ENCODE measurements at places on chromosomes 3 and 15.

DNA sequence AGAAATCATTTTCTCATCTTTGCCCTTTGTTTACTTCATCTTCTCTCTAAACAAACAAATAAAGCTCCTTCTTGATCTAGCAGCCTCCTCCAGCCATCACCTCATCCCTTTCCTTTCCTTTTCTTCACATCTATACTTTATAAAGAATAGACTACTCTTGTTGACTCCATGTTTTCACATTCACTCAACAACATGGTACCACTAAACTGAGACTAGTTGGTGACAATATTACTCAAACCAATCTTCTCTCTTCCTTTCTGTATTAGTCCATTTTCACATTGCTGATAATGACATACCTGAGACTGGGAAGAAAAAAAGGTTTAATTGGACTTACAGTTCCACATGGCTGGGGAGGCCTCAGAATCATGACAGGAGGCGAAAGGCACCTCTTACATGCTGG, 324.7 kb downstream of the SOX2 start:
- no peak for DNase-seq

- no peak for DNase-seq
These were observed 47.9 kb upstream of the ZSCAN2 start for GRCh38 chr15:84552896-84553295.

DNA sequence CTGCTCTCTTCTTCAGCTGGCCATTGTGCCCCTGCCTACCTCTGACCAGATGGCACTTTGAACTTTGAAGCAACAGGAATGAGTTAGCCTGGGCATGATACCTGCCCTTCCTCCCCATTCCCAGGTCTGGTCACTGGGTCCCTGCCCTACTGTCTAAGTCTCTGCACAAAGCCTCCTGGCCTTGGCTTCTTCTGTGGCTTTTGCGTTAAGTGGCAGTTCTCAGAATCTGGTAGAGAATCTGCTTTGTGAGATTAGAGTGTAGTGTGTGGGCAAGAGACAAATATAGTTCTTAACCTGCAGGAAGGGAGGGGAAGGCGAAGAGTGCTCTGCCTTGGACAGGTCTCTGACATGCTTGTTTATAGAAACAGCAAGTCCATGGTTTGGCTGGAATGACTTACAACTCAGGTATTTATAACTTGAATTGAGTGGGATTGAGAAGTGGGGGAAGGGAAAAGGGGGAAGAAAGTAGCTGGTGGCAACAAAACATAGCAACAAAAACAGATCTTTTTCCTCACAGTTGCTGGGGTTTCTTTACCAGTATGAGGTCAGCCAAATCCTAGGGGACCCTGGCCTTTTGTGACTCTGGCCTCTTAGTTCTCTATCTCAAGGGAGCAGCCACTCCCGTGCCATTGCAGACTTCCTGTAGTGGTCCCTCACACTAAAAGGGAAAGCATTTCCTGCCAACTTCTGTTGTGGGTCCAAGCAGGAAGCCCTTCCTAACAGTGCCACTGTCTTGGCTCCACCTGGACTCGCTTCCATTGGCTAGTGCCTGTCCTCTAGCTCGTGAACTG, 16.7 kb downstream of the MAPKBP1 start:
- DNase-seq: no peak

GRCh38 chr15:57820119-57820518, 113.6 kb downstream of the POLR2M start:
- no peak for DNase-seq

DNA sequence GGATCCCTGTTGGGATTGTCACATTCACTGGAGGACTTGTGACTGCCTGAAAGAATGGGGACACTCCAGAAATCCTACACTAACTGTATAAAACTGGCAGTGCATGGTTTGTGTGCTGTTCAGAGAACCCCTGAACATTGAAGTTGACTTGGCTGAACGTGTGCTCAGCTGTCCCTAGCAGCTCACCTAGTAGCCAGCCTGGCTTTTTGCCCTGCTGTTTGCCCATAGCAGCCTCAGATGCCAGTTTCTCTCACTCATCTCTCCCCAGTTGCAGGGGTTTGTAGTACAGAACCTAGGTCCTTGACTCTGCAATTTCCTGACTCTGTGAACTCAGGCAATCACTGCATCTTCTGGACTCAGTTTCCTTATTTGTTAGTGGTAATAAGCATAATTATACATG, 63.0 kb downstream of the KCNAB1 start:
- no peak for DNase-seq

GRCh38 chr15:94135486-94136147, 95.7 kb upstream of the MCTP2 start:
- DNase-seq: no peak

DNA sequence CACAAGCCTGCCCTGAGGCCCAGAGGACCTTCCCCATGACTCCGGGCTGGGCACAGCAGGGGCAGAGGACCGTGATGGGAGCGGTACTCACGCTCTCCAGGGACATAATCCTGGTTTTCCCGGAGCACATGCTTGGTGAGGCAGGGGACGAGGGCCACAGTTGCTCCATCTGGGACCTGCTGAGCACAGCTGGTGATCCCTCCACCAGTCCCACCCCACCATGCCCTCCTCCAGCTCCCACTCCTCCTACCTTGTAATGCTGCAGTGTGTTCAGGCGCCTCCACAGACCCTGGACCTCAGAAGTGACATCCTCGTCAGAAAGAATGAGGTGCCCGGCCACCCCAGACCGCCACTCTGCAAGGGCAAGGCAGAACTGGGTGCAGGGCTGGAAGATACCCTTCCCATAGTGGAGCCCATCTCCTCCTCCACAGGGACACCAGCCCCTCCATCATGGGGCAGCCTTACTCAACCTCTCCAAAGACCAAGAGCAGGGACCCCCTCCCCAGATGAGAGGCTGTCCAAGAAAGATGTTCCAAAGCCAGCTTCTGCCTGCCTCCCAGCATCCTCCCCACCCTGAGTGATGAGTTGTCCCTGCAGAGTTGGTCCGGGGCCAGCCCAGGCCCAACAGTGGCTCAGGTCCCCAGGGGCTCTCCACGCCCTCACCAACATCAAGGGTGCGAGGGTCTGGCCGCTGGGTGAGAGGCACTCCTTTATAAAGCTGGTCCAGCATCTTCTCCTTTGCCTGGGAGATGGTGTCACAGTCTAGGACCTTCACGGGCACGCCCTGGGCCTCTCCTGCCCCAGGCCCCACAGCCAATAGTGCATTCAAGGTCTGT, 19.5 kb downstream of the PLXNB1 start:
- no peak for DNase-seq

DNA sequence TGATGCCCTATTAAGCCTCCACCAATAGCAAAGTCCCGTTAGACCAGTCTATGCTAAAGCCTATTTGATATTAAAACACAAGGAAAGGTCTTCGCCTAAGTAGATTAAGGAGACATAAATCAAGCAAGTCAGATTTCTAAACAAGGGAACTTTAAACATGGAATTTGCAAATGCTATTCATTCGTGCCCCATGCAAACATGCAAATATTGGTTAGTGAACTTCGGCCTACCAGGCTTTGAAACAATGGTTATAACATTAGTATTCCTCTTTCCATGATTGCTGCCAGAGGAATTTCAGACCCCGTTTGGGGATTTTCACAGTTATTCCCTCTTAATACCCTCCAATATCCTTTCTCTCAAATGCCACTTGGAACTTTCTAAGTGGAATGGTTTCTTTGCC, 36.9 kb upstream of the ZNF280D start:
- DNase-seq: no peak
